NCI-H1092 treated with DMSO at 0.1 percent for 48 hours (cell line): ENCODE measurements at places on chromosomes 6 and 20.

- DNase-seq: peak; percentile 56
Measured at GRCh38 chr20:21096321-21097043, 9.7 kb downstream of the LINC00237 start.

GRCh38 chr6:83221889-83222479 lies 28.8 kb downstream of the RWDD2A start:
- peak; percentile 3 for DNase-seq

- no peak for DNase-seq
Measured at GRCh38 chr6:103826209-103826608, 1033.5 kb downstream of the HACE1 start.

DNA sequence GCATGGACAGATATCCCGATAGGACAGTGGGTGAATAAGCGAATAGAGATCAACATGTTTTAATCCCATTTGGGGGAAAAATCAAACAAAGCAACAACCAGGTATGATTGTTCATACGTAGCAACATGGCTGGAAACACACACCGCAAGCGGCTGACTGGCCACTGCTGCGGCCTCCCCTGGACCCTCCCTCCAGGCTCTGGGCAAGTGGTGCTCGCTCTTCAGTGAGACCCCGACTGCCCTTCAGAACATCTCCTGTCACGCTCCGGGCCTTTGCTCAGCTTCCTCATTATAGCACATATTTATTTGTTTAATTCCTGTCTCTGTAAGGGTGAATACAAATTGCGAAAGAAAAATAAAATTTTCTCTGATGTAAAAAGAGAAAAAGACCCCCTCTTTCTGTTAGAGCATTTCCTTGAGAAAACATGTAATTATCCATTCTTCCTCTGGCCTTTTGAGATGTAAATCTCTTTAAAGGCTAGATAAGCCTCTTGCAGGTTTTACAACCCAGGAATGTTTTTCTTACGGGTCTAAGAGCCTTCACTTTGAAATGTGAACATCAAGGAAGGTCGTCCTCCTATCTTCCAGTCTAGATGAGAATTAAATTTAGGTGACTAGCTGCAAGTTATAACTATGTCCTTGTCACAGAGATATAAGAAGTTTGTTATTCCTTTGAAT lies 11.0 kb upstream of the FAM210B start:
- no peak for DNase-seq

- DNase-seq: no peak
Measured at GRCh38 chr6:105550955-105551620, 148.2 kb upstream of the PREP start.

DNA sequence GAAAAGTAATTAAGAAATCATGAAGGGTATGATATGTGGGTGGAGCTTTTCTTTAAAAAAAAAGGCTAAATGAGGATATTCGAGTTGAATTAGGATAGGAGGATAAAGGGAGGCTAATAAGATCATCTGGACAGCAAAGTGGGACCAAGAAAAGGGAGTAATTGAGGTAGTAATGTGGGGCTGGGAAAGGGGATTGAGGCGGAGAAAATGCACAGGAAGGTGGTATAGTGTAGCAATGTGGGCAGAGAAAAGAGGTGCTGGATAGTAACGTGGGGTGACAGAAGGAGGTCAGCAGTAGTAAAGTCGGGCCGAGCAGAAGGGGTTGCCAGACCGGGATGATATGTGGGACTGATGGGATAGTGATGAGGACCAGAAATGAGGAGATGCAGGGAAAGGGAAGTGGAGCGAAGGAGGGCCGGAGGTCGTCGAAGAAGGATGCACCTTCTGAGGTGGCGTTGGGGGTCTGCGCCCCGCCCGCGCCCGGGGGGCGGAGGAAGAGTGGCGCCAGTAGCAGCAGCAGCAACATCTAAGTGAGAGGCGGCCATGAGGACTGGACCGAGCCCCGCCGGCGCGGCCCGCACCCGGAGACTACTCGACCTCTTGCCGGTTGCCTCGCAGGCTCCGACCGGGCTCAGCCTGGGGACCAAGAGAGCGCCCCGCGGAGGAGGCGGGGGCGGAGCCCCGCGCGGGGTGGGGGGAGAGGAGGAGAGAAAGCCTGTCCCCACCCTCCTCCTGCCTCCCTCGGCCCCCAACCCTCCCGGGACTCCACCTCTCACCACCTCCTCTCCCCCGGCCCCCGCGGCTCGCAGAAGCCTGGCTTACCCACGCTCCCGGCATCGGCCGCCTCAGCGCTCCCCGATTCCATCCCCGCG lies 887 bp downstream of the GABBR1 start:
- peak; percentile 45 for DNase-seq

- no peak for DNase-seq
Measured at GRCh38 chr6:47414423-47415167, 63.0 kb upstream of the CD2AP start.

DNA sequence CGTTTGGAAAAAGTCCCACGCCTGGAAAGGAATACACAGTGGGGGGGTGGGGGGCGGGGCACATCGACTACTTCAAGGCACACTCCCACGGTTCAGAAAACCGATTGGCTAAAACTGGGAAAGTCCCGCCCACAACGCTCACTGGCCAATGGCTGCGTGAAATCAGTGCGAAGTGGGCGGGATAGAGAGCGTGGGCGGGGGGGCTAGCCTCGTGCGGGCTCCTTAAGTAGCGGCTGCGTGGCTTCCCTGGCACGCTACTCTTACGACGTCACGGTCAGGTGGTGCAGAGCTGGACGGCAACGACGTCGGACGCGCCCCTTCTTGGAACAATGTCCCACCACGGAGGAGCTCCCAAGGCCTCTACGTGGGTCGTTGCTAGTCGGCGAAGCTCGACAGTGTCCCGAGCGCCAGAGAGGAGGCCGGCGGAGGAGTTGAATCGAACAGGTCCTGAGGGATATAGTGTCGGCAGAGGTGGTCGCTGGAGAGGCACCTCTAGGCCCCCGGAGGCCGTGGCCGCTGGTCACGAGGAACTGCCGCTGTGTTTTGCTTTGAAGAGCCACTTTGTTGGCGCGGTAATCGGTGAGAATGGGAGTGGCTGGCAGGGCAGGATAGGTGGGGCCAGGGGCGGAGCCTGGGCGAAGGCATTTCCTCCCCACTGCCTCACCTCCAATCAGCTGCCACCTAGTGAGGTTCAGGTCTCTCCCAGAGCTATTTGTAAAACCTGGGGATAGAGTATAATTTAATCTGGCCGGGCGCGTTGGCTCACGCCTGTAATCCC lies at the start of gene DDX43:
Gene DDX43 (plus strand): TSS at position 252 of the 778 bp plus-strand sequence. CDS start 78 bp downstream, at position 330.
- DNase-seq: peak; percentile 4

- DNase-seq: no peak
Measured at GRCh38 chr20:51803148-51803854, 980 bp upstream of the SALL4 start.

DNA sequence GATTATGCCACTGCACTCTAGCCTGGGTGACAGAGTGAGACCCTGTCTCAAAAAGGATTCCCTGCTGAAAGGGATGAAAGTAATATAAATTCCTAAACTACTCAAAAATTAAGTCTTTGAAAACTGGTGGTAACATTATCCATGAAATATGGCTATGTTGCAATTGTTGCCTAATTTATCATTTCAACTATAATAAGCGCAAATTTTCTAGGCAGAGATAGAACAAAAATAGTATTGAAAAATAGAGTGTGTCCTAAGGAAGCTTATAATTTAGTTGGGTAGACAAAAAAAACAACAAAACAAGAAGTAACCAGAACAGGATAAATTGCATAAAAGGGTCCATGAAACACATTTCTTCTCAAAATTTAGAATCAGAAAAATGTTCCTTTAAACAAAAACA lies 68.0 kb downstream of the FKBP5 start:
- DNase-seq: no peak

DNA sequence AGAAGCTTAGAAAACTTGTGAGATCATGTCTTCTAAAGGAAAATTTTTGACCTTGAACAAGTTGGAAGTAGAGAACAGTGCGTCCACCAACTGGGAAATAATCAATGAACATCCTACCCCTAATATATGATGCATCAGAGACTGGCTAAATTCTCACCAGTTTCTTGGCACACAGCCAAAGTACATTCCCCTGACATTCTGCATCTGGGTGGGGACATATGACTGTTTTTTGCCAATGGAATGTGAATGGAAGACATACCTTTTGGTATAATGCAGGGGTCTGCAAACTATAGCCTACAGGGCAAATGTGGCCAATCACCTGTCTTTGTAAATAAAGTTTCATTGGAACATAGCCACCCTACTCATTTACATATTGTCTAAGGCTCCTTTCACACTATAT lies 84.7 kb downstream of the HAO1 start:
- DNase-seq: no peak

GRCh38 chr6:19736066-19736465 lies 101.1 kb upstream of the ID4 start:
- no peak for DNase-seq

DNA sequence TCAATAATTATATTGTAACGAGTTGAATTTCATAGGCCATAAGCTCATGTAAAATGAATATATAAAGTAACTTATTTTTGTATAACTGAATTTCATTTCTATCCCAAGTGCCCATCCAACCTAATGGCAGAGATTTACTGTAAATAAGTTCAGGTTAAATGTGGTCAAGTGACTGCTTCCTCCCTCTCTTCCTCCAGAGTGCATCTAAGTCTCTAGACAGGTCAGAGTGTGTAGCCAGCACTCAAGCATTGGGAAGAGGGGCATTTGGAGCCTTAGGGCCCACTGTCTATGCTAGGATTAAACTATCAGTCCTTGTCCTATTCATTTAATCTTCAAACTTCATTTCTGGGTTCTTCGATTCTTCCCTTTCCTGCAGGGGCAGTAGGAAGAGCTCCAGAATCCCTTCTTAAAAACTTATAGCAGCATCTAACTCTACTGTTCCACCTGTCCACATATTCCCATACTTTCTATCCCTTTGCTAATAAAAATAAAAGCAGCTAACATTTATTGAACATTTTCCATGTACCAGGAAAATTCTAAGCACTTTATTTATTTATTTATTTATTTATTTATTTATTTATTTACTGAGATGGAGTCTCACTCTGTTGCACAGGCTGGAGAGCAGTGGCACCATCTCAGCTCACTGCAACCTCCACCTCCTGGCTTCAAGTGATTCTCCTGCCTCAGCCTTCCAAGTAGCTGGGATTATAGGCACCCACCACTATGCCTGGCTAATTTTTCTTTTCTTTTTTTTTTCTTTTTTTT lies 36.1 kb upstream of the TOP1 start:
- no peak for DNase-seq

DNA sequence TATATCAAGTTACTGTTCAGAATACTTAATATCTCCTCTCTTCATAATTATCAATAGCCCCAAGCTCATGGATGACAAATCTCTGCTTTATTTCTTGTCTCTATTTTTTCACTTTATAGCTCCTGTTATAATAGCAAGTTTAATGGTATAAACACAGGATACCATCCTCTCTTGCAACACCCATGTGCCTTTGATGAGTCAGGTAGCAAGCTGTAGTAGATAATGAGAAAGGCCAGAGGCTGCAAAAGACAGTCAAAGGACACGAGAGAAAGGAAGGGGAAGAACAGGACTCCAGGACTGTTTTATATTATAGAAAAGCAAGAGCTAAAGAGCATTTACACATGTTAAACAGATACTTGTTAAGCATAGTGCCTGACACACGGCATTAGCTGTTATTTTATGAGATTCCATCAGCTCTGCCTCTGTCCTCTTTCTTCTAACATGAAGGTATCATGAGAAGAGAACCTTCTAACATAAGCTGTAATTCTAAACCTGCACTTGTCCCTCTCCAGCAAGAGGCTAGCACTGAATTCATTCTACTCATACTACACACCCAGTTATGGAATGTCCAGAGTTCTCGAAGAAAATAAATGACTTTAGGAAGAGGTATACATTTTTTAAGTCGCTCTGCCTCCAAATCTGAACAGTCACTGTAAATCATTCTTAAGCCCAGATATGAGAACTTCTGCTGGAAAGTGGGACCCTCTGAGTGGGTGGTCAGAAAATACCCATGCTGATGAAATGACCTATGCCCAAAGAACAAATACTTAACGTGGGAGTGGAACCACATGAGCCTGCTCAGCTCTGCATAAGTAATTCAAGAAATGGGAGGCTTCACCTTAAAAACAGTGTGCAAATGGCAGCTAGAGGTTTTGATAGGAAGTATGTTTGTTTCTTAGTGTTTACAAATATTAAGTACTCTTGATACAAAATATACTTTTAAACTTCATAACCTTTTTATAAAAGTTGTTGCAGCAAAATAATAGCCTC lies 45.0 kb downstream of the NT5E start:
- DNase-seq: no peak

DNA sequence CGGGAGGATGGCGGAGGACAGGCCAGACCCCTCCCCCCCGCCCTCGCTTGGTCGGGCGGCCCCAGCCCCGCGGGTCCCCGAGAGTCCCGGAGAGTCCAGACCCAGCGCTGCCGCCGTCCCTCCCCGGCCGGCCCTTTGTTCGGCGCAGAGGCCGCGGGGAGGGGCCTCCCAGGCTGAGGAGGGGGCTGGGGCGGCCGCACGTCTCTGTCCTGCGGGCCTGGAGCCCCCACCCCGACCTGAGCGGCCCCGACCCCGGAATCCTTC lies 806 bp downstream of the KCNQ2 start:
- DNase-seq: no peak

GRCh38 chr6:56642366-56643261 lies at the start of gene DST:
DST (minus strand) TSS chr6:56642889.
- no peak for DNase-seq

DNA sequence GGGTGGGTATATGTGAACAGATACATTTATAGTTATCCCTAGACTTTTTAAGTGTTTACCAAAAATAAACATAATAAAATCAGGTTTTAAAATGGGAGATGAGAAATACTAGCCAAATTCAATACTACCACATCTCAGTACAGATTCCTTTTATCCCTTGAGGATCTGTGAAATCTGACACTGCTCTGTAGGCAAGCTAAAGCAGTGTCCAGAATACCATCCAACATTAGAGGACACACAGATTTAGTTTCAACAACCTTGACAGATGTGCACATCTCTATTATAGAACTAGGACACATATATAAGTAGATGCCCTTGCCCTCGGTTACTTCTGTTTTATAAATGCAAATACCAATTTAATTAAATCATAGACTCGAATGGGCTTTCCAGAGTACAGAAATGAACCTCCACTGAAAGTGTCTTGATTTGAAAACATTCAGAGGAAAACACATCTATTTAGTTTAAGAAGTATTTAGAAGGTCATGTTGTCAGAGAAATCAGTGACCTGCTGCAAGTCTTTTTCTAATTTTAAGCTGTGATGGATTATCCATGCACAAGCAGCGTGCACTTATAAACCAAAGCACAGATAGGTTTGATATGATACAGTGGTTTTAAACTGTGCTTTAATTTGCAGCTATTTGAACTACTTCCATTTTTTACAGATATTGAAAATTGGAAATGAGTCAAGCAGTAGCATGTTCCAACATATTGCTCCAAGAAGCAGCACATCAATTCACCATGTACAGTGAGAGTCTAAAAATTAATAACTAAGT lies 156.3 kb upstream of the EPHA7 start:
- DNase-seq: peak; percentile 29
